Activated CD4-positive, alpha-beta T cell treated with anti-CD3 and anti-CD28 coated beads, Interleukin-2, amount 50 U/mL, for 1 hour (primary cell): ENCODE measurements at places on chromosomes 3 and 15.

DNA sequence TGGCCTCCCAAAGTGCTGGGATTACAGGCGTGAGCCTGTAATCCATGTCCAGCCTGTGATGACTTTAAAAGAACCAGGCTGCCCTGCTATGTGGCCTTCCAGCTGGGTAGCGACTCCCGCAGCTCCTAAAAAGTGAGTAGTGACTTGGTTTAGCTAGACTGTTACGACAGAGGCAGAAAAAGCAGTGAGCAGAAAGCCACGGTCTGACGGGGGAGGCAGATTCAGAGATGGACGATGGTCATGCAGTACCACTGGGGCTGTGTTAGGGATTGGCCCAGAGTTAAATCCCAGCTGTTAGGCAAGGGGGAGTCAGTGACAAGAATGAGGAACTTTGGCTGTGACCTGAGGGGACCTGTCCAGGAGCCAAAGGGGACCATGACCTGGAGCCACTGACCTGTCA is 3.1 kb upstream of the RPL29 start:
- DNase-seq, result no peak

GRCh38 chr3:195558602-195559001 is 15.5 kb upstream of the PPP1R2 start:
- peak; percentile 23 for DNase-seq

DNA sequence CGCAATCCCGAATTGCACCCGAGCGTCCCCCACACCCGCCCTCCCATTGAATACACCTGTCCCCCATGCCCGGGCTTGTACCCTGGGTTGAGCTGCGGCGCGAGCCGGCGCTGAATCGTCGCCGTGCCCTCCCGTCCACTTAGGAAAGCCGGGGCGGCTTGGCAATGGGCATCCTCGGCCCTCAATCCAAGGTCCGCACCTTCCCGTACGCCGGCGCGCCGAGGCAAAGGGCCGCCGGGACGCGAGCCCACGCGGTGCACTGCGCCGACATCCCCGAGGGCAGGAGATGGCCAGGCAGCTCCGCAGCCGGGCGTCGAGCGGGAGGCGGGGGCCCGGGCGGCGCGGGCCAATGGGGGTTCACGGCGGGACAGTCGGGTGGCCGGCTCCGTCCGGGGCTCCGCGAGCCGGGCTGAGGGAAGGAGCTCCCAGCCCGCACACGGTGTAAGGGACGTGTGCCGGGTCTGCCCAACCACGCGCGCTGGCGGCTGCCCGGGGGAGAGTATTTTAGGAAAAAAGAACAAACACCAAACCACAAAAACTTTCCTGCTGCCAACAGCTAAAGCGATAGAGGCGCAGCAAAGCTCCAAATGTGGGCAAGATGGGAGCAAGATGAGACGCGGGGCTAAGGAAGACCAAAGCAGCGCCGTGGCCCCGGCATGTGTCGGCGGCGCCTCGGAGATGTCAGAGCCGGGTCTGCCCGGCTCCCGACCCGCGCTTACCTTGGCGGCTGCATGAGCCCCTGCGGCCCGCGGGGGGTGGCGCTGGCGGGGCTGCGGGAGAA is 621 bp downstream of the RGMA start:
- DNase-seq, result no peak

DNA sequence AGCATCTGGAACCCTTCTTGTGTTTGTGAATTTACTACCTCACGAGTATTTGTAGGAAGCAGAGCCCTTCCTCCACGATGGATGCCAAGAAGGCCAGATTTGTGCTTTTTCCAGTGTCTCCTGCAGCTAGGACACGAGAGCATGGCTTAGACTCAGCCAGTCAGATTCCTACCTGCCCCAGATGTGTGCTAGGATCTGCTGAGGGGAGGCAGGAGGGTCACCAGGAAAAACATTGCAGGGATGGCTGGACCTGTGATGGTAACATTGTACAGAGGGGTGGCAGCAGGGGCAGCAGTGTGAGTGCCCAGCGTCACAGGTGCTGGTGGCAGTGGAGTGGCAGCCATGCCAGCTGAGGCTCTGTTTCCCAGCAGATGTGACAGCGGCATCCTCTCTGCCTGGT is 285.3 kb downstream of the FAM43A start:
- no peak for DNase-seq

DNA sequence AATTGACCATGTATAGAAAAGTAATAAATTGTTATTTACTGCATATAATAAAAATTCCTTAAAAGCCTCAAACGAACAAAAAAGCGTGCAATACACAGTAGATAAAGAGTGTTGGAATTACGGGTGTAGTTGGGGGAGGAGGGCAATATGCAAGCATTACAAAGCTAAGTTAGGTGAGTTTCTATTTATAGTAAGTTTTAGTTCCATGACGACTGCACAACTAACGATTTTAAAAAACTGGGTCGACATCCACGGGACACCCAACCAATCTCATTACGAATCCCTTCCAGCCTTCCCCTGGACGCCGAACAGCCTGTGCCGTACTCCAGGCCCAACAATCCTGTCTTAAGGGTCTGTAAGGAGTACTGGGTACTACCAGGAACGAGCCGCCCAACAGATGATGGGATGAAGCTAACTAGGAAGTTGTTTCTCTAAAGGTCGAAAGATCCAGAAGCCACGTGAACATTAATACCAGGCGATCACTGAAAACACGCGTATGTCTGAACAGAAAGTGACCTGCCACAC is 677 bp downstream of the POLQ start:
- no peak for DNase-seq

- DNase-seq, result peak; percentile 2
These were observed 37.6 kb upstream of the SLC9A9 start for GRCh38 chr3:143885780-143886427.

GRCh38 chr15:50519740-50520425 is 26.6 kb downstream of the USP50 start:
- no peak for DNase-seq

GRCh38 chr15:95556225-95556624 is 774.3 kb upstream of the NR2F2 start:
- no peak for DNase-seq

GRCh38 chr3:99186016-99186415 is 284.5 kb upstream of the DCBLD2 start:
- no peak for DNase-seq

GRCh38 chr15:88477904-88478303 is 10.4 kb downstream of the MRPS11 start:
- DNase-seq, result no peak

DNA sequence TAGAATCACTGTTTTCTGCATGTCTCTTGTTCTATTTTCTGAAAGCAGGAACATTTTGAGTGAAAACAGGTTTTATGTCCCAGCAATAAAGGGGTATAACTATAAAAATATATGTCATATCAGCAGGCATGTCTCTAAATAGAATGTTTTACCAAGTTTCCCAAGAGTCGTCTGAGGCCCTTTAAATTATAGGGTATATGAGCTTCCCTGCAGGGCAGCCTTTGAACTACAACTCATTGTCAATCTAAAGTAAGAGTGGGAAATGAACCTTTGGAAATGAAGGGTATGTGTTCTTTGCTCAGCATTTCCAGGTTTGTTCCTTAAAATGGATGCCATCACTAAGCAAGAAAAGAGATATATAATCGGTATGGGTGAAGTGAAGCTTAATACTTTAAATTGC is 138.6 kb downstream of the LSAMP start:
- DNase-seq, result no peak

DNA sequence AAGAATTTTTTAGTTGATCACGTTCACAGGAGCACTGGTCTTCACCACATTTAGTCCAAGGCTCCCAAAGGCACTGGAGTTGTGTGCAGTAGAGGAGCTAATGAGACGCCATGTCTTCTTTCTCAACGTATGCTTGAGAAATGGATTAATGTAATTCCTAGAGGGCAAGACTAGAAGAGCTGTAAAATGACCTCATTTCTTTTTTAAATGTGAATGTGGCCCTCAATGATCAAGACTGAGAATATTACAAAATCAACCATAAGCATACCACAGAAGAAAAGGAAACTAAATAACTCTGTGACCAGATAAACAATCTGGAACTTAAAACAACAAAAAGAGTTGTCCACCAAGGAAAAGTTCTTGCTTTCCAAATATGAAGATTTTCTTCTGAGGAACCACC is 112.1 kb upstream of the THBS1 start:
- no peak for DNase-seq

GRCh38 chr3:112740835-112741234 is 99.9 kb upstream of the CCDC80 start:
- DNase-seq, result no peak

- no peak for DNase-seq
These were observed 117.5 kb downstream of the EDEM1 start for GRCh38 chr3:5304789-5305683.

DNA sequence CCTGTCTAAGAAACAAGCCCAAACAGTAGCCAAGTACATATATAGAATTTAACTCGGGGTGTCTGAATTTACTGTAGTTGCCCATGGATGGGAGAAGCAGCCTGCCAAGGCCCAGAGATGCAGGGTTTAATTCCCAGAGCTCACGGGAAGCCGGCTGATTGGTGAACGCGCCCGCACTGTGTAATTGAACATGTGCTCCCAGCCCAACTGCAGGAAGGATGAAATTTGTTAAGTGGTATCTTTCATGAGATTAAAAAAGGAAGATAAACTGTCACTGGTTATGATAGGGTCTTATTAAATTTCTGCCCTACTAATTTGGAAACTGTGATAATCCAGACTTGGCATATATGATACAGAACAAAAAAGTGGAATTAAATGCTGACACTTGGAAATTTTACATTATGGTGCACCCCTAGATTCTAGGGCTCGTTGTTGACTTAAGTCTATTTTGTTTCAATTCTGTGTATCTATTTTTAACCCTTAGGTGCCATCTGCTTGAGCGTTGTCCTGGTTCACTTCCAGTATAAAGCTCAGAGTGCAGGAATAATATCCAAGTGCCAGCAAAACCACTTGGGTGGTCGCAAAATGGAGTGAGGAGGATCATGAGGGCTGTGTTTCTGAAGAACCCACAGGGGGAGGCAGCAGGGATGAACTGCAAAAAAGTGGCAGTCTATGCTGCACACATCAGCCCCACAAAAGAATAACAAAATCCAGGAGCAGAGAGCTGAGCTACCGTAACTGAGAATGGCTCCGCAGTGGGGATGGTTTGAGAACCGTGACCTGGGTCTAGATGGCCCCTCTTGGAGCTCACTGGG is 13.8 kb upstream of the TMC3 start:
- DNase-seq, result no peak

GRCh38 chr3:13896473-13897154 is 16.7 kb upstream of the WNT7A start:
- peak; percentile 52 for DNase-seq

DNA sequence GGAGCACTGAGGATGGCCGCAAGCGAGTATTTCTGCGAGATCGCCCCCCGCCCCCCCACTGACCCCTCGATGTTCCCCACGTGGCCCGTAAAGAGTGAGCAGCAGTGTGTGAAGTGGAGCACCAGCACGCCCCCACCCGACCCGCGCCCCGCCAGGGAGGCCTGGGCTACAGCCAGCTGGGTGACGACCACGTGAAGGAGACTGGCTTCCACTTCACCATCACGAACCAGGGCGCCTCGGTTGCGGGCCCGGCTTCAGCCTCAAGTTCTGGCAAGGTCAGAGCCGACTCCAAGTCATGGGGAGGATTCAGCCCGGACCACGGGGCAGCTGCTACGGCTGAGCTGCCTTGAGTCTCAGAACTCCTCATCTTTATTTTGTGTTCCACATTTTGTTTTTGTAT is 2.4 kb upstream of the RNU5B-1 start:
- DNase-seq, result no peak

- DNase-seq, result no peak
These were observed 93.5 kb downstream of the WDR72 start for GRCh38 chr15:53665930-53666329.

GRCh38 chr15:76730262-76730661 is 174.9 kb downstream of the SCAPER start:
- DNase-seq, result no peak

GRCh38 chr3:43285644-43286043 is 696 bp upstream of the SNRK start:
- DNase-seq, result no peak

DNA sequence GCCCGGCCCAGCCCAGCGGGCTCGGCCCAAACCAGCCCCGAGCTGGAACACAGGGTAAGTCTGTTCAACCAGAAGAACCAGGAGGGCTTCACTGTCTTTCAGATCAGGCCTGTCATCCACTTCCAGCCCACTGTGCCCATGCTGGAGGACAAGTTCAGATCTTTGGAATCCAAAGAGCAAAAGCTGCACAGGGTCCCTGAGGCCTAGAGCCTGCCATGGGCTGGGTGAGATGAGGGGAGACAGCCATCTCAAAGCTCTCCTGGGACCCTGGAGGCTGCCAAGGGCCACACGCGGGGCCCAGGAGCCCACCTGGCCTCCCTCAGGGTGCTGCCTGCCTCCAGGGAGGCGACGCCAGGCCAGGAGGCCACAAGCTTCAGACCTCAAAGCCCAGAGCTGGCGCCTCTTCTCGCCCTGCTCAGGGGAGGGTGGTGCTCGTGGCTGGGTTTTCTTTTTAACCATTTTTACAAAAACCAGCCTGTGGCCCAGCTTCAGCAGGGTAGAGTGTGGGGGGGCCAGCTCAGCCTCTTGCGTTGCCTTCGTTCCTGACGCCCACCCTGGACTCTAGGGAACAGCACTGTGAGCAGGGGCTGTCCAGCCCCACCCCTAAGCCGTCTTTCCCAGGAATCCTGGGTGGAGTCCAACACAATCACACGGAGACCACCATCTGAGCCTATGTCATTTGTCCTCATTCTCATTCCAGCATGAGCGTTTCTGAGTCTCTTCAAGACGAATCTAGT is 107.0 kb downstream of the ETFA start:
- DNase-seq, result no peak

- no peak for DNase-seq
These were observed 296.0 kb upstream of the ICE2 start for GRCh38 chr15:60774829-60775463.

GRCh38 chr3:117671722-117672318 is 962.2 kb downstream of the TUSC7 start:
- no peak for DNase-seq

- no peak for DNase-seq
These were observed 32.6 kb downstream of the MAP2K5 start for GRCh38 chr15:67575039-67575502.

DNA sequence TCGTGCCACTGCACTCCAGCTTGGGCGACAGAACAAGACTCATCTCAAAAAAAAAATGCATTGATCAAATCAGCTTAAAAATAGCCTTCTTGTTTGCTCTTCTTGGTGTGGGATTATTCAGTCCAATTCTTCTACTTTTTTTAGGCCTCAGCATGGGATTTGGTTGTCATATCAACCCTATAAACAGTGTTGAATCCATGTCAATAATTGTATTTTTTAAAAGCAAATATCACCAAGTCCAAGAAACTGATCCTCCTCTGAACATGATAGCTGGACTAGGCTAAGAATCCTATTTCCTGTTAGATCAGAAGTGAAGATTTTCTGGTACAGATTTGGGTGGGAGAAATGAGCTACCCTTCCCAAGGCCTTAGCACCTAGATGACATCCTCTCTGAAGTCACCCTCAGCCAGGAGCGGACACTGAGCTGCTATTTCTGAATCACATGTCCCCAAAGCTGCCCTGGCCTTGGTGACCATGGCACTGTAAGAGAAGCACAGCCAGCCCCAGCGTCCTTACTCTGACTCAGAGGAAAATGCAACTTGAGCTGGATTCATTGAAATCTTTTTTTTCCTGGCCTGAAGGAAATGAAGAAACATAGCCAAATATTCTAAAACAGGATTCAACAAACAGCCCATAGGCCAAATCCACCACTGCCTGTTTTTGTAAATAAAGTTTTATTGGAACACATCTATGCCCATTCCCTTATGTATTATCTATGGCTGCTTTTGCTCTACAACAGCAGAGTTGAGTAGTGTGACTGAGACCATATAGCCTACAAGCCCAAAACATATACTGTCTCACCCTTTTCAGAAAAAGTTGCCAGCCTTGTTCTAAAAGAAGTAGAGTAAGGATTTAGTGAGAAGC is 215.9 kb upstream of the CTDSPL start:
- DNase-seq, result no peak

GRCh38 chr3:62723914-62724217 is 151.3 kb downstream of the CADPS start:
- no peak for DNase-seq
